NCI-H1092 (cell line): ENCODE measurements at places on chromosomes 3 and 15.
A peak's percentile ranks its signal among the peaks of the same experiment; 100 is the strongest.

GRCh38 chr15:31175484-31175883, 74.0 kb upstream of the TRPM1 start:
- no peak for DNase-seq

DNA sequence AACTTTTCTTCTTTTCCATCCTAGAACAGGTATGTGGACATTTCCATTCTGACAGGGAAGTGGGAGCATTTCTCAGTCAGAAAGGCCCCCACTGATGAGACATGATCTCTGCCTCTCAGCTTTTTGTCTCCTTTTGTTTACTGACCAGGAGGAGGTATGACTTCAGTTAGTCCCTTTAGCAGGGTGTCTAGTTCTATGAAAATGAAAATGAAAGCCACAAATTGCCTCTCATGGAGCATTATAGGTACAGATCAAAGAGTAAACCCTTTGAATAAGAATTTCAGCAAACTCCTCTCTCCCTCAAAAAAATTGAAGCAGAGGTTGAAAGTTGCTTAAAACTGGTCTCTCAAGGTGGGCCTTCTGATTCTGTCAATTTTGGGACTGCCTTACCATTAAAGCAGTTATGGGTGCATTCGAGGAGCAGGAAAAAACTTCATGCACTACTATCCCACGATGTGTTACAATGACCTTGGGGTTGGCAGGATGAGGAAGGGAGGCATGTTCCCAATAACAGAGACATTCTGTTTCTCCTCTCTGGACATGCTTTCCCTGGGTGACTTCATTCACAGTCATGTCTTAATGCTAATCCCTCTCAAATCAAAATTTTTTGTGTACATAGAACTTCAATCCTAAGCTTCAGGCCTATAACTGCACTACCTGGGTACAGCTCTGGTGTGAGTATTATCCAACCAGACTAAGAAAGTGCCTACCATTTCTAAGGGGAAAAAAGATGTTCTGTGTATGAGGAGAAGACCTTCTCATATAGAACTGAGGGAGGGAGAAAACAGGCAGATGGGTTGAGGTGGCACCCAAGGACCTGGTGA, 50.6 kb upstream of the TBC1D23 start:
- no peak for DNase-seq

DNA sequence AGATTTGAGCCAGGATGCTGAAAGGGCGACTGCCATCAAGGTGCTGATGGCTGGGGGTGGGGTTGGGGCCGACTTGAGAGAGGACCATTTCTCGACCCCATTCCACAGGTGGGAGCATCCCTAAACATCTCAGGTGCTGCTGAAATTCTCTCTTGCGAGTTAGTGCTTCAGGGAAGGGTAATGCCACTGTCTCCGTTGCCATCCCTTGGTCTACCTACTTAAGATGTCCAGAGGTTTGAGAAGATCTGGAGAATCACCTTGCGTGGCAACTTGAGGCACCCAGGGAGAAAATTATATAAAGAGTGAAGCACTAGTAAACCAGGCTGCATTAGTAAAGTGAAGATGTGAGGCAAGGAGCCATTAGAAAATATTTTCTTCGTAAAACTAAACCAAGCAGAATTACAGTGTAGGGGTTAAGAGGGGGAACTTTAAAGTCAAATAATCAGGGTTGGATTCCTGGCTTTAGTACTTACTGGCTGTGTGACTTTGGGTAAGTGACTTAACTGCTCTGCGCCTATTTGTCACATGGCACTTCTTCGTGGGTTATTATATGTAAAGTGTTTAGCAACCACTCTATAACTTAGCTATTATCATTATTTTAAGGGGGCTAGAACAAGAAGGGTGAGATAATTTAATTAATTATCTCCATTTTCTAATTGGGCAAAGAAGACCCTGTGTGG, 662 bp upstream of the RFTN1 start:
- DNase-seq: no peak

DNA sequence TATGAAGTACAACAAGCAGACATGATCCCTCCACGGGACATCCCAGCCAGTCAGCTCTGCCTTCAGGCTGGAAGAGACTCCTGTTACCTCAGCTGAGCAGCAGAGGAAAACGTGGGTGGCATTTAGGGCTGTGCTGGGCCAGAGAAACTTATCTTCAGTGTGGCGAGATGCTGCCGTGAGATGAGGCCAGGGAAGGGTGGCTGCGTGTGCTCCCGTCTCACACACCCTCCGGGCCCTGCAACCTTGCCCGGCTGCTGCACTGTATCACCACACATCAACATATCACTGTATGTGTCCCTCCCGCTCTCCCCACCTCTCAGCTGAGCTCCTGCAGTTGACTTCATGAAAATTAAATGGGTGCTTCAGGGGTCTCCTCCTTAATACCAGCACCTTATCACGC, 23.4 kb downstream of the BMF start:
- DNase-seq: no peak

GRCh38 chr15:49801796-49802195, 180.9 kb downstream of the DTWD1 start:
- no peak for DNase-seq

- DNase-seq: peak; percentile 58
Measured at GRCh38 chr3:129627350-129628168, 21.1 kb upstream of the PLXND1 start.

- DNase-seq: no peak
Measured at GRCh38 chr3:65614585-65614984, 424.1 kb downstream of the MAGI1 start.

DNA sequence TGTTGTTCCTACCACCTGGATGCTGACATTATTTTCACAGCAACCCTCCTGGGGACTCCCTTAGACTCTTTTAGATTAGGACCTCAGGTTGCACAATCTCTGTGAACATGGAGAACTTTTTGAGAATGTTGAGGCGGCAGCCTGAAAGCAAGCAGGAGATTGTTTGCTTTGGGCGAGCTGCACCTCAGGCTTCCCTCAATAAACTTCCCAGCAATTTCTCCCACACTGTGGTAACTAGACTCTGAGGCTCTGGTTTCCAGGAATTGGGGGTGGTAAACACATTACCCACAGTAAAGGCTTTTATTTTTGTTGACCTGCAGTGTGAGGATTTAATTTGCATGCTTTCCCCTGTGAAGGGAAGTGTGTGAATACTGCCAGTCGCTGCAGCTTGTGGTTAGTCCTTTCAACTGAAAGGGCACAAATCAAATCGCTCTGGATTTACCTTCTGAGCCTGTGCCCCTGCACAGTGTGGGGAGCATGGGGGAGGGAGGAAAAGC, 35.2 kb upstream of the SIAH2 start:
- DNase-seq: no peak

DNA sequence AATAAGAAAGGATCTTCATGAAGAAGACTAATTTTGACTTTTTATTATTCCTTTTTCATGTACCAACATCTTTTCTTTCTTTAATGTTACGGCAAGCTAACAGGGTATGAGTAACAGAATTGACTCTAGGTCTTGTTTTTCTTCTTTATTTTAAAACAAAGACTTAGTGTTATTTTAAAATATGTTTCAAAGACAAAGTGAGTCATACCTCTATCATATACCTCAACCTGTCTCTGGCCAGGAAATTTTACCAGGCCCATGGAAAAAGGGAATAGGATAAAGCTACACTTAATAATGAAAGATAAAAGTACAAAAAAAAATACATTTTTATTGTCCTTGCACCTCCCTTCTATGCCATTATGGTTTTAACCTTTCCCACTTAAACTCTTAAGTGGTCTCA, 57.4 kb downstream of the ZNF148 start:
- no peak for DNase-seq

GRCh38 chr15:22955544-22956119, 24.5 kb downstream of the CYFIP1 start:
- DNase-seq: no peak

DNA sequence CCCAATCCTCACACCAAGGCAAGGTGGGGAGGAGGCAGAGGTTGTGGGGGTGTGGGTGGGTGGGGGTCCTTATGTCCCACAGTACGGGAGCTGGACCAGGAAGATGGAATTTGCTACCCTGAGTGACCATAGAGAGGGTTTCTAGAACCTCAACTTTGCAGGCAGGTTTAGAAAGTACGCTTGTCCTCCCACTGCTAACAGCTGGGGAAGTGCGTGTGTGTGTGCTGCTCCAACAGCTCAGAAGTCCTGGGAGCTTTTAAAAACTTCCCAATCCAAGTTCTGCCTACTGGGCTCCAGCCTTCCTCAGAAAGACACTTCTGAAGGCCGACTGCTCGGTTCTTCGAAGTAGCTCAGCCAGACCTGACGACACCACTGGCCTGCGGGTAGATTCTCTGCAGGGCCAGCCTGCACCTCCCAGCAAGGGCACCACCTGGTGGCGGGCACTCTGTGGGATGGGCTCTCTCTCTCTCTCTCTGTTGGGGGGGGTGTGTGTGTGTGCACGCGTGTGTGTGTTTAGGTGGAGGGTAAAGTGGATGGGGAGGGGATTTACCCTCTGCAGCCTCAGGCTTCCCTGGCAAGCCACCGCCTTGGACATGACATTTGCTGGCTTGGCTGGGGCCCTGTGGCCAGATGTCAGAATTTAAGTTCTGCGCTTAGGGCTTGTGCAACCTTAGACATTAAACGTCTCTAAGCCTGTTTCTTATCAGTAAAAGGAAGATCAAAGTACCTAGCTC, 15.6 kb downstream of the TMEM158 start:
- no peak for DNase-seq

- no peak for DNase-seq
Measured at GRCh38 chr3:146067048-146067447, 93.9 kb downstream of the PLOD2 start.

GRCh38 chr3:158509891-158510290, 61.1 kb upstream of the MLF1 start:
- DNase-seq: no peak

DNA sequence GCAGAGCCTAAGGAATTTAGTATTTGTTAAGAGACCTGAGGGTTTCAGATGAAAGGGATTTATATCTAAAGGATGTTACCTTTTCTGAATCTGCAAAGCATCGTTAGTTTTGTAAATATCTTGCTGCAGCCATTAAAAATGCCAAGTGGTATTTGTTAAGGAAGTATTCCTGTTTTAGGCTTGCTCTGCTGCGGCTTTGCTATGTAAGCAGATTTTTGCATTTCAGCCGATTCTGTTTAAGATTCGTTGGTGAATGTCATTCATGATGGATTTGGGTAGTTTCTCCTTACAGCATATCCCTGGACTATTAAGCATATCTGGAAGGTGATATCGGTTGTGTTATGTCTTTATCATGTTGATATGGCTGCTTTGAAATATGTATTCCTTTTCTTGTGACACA, 1.0 kb downstream of the USP8 start:
- no peak for DNase-seq

- DNase-seq: no peak
Measured at GRCh38 chr3:49653621-49654020, 20.5 kb upstream of the APEH start.

- no peak for DNase-seq
Measured at GRCh38 chr3:194988495-194989165, 282.3 kb downstream of the XXYLT1 start.

- no peak for DNase-seq
Measured at GRCh38 chr3:112776000-112776399, 70.7 kb downstream of the CD200R1L start.

DNA sequence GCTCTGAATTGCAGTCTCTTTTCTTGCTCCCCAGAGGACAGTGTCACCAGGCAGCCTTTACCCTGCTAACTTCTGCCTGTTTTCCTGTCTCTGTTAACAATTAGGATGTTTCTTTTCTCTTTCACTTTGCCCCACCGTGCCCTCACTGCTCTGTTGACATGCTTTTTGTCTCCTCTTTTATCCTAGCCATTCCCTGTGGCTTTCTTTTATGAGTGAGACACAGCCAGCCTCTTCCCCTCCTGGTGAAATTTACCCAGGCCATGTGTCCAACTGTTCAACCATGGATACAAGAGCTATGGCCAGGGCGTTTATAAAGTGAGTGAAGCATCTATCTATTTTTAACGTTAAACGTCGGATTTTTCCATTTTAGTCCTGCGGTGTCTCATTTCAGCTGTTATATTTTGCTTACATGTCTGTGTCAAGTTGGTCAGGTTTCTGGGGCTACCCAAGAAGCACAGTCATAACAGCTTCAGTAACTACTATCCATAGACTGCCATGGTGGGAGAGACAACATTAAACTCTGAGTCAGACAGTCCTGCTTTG, 443.2 kb upstream of the AZI2 start:
- no peak for DNase-seq

DNA sequence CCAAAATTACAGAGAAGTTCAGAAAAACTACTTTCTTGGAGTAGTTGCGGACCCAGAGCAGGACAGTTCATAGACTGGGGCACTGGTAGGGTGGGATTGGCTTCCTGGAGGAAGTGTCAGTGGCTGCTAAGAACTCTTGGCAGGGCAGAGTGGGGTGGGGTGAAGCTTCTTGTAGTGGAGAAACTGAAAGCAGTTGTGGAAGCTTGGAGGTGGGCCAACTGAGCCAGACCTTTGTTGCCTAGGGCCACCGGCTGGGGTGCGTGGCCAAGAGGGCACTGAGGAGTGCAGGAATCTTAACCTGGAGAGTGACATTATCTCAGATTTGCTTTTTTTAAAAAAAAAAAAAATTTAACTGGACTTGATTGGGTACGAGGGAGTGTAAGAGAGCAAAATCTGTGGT, 3.1 kb downstream of the KAT2B start:
- no peak for DNase-seq

GRCh38 chr3:171772427-171773056, 37.7 kb downstream of the PLD1 start:
- DNase-seq: peak; percentile 37

GRCh38 chr3:46663591-46664135, 29.8 kb downstream of the ALS2CL start:
- DNase-seq: peak; percentile 55

- DNase-seq: no peak
Measured at GRCh38 chr3:36211652-36211999, 168.7 kb upstream of the STAC start.

DNA sequence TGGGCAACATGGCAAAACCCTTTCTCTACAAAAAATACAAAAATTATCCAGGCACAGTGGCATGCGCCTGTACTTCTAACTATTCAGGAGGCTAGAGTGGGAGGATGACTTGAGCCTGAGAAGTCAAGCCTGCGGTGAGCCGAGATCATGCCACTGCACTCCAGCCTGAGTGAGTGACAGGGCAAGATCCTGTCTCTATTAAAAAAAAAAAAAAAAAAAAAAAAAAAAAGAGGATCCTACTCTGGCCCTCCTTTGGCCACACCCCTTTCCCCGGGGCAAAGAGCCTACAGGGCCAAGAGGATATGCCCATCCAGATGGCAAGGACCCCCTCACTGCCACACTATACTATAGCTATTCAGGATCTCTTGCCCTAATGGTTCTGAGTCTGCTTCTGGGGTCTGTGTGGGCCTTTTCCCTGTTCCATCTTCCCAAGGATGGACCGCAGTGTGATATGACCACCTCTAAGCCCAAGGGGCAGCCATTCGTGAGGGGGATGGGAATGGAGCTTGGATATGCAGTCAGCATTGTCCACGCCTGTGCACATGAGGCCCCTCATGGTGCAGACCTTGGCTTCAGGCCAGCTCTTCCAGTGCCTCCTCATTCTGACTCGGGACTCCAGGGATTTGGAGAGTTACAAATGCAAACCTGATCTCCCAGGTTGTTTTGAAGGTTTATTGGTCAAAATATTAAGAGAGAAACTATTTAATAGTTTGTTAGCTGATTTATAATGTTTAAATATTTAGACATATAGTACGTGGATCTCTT, 7.3 kb downstream of the TYRO3 start:
- no peak for DNase-seq

GRCh38 chr3:161212906-161213305, 8.2 kb upstream of the NMD3 start:
- no peak for DNase-seq

GRCh38 chr15:78317145-78317836, 17.9 kb upstream of the SKIC8 start:
- DNase-seq: peak; percentile 28

- DNase-seq: no peak
Measured at GRCh38 chr3:113832477-113833164, 6.0 kb upstream of the GRAMD1C start.

GRCh38 chr15:48059791-48060190, 61.0 kb upstream of the SLC24A5 start:
- DNase-seq: no peak
